ENCODE measurements at places on chromosomes 3 and 15.
A peak's percentile ranks its signal among the peaks of the same experiment; 100 is the strongest.

GRCh38 chr3:5002174-5002870 is 23.1 kb downstream of the BHLHE40 start:
- no peak for DNase-seq
- no peaks in the 10 kb centered on the region for H3K27me3 ChIP-seq
- H3K4me3 ChIP-seq, result no peak overlapping the region
- no peaks in the 10 kb centered on the region for H3K4me1 ChIP-seq
- H3K27ac ChIP-seq, result no peak overlapping the region
- H3K36me3 ChIP-seq, result no peaks in the 10 kb centered on the region

DNA sequence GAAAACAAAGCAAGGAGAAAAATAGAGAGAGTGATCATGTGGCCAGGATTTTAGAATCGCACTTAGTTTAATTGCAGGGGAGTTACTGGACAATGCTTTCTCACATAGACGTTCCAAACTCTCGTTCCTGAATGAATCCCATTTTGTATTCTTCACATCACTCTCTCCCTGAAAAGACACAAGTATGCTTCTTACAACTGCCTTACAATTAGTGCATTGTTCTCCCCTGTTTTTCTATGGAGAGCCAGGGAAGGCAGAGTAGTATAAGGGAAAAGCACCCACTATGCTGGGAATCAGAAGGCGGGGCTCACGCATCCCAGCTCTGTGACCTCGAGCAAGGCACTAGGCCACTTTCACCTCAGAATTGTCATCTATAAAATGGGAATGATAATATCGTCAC is 14.4 kb downstream of the TMOD2 start:
- no peaks in the 10 kb centered on the region for H3K4me1 ChIP-seq
- H3K27ac ChIP-seq, result peak overlapping the region; percentile 65
- DNase-seq, result no peak
- no peaks in the 10 kb centered on the region for H3K36me3 ChIP-seq
- no peaks in the 10 kb centered on the region for H3K27me3 ChIP-seq
- no peak overlapping the region for H3K4me3 ChIP-seq

DNA sequence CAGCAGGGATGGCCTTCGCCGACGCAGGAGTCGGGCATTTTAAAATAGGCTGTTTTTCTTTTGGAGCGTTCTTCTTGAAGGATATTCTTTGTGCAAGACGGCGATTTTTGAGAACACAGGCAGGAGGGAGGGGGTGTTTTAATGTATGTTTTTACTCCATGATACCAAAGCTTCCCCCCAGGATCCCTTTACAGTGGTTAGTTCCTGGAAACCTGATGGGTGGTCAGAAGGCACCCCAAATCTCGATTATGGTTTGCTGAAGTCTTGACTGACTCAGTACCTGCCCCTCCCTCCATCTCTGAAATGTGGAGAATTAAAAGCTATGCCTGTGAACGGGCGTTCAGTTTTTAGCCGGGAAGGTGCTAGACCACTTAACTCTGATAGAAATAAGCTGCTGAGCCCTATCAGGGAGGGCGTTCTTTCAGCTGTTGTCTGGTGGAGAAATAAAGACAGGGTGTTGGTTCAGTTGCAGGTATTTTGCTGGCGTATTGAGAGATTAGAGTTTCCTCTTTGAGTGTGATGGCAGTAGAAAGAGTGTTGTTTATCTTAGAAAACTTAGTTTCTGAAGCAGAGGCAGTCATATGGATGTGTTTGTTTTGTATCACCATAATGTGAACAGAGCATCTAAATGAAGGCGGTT is 3.4 kb downstream of the IGF1R start:
- no peaks in the 10 kb centered on the region for H3K27me3 ChIP-seq
- H3K36me3 ChIP-seq, result no peaks in the 10 kb centered on the region
- H3K4me3 ChIP-seq, result peak overlapping the region; percentile 80
- DNase-seq, result peak; percentile 4

DNA sequence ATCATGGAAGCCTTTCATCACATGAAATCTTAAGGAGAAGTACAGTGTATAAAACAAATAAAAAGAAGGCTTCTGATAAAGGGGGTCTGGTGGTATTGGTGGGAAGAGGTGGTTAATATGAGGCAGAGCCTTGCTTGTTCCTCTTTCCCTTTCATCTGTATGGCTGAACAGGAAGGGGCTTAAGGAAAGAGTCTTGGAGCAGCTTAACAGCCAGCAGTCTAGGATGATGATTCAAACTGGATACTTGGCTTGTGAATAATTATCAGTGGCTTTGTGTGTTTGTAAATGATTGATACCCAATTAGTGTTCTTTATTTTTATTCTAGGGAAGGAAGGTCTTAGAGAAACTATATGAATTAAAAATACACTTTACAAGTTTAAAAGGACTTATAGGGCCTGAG is 29.1 kb upstream of the TCAIM start:
- H3K27ac ChIP-seq, result no peak overlapping the region
- H3K27me3 ChIP-seq, result no peaks in the 10 kb centered on the region
- H3K4me1 ChIP-seq, result no peaks in the 10 kb centered on the region
- no peak overlapping the region for H3K4me3 ChIP-seq
- H3K36me3 ChIP-seq, result no peaks in the 10 kb centered on the region
- DNase-seq, result no peak

- no peak for DNase-seq
- no peaks in the 10 kb centered on the region for H3K4me1 ChIP-seq
- no peaks in the 10 kb centered on the region for H3K27me3 ChIP-seq
- no peak overlapping the region for H3K27ac ChIP-seq
- no peak overlapping the region for H3K4me3 ChIP-seq
Observed at GRCh38 chr3:174444391-174444790, 414.7 kb upstream of the NAALADL2 start.

- no peak overlapping the region for H3K27ac ChIP-seq
- no peak for DNase-seq
- peaks cover 16% of the 10 kb centered on the region for H3K36me3 ChIP-seq
- peaks cover 3% of the 10 kb centered on the region for H3K4me1 ChIP-seq
Observed at GRCh38 chr3:141511361-141511760, 24.5 kb downstream of the RASA2 start.

- no peaks in the 10 kb centered on the region for H3K4me1 ChIP-seq
- H3K27ac ChIP-seq, result no peak overlapping the region
- DNase-seq, result no peak
- H3K27me3 ChIP-seq, result no peaks in the 10 kb centered on the region
- H3K36me3 ChIP-seq, result peaks cover 97% of the 10 kb centered on the region
Observed at GRCh38 chr3:47002171-47003055, 22.9 kb downstream of the NBEAL2 start.

DNA sequence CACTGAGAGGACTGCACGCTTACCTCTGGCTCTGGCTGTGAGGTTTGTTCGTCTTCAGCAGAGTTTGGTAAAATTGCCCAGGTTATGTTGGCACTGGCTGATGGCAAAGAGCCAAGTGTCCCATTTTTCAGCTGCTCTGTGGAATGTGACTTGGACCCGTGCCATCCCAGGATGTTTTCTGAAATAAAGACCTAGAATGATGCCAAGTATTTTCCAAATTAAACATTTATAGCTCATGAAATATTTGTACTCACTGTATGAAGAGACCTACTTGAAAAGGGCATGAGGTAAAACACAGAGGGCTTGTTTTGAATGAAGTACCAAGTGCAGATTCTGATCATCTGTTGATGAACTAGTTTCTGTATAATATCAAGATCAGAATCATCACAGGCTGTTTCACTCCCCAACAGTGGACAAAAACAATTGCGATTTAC is 200.5 kb downstream of the STT3B start:
- no peaks in the 10 kb centered on the region for H3K27me3 ChIP-seq
- H3K36me3 ChIP-seq, result peaks cover 5% of the 10 kb centered on the region
- H3K4me3 ChIP-seq, result no peak overlapping the region

- DNase-seq, result no peak
- H3K4me3 ChIP-seq, result no peak overlapping the region
- no peak overlapping the region for H3K27ac ChIP-seq
- H3K4me1 ChIP-seq, result no peaks in the 10 kb centered on the region
Observed at GRCh38 chr3:28317438-28318022, 31.0 kb upstream of the ZCWPW2 start.

DNA sequence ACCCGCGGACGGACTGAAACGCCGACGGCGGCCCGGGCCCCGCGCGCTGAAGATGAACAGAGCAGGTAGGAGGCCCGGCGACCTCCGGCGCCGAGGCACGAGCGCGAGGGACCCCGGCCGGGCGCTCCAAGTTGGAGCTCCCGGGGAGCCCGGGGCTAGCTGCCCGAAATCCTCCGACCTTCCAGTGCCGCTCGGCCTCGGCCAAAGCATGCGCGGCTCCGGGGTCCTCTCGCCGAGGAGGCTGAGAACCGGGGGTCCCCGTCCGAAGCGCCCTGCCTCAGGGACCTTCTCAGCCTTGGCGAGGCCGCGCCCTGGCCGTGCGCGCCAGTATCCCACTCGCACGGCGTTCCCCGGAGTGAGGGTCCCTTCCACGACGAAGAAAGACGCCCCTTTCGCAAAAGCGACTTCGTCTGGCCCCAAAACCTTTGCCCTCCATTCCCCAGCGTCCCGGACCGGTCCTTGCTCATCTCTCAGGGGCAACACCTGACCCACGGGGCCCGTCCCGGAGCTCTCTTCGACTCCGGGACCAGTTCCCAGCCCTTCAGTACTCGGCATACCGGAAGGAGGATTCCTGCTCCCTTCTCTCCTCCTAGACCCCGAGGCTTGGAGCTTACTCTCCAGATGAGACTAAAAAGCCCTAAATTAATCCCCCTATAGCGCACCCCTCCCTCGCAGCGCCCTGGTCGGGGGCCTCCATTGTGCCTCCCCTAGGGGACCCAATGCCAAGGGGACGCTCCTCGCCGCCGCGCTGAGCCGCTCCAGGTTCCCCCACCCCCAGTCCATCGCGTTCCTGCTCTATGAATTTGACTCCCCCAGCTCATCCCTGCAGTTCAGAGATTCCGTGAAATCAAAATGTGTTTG is 7.7 kb upstream of the FGD5 start:
- no peaks in the 10 kb centered on the region for H3K36me3 ChIP-seq
- DNase-seq, result no peak
- peak overlapping the region; percentile 69 for H3K4me3 ChIP-seq
- peaks cover 12% of the 10 kb centered on the region for H3K27me3 ChIP-seq

GRCh38 chr15:65307978-65308377 is 3.5 kb downstream of the RNU5B-1 start:
- no peak overlapping the region for H3K27ac ChIP-seq
- DNase-seq, result no peak
- H3K4me3 ChIP-seq, result no peak overlapping the region
- H3K4me1 ChIP-seq, result no peaks in the 10 kb centered on the region
- no peaks in the 10 kb centered on the region for H3K36me3 ChIP-seq

GRCh38 chr3:78736863-78737262 is 1030.9 kb downstream of the ROBO1 start:
- no peaks in the 10 kb centered on the region for H3K36me3 ChIP-seq
- no peaks in the 10 kb centered on the region for H3K4me1 ChIP-seq
- no peak for DNase-seq
- no peak overlapping the region for H3K27ac ChIP-seq

- H3K27ac ChIP-seq, result peak overlapping the region; percentile 99
- H3K4me1 ChIP-seq, result peaks cover 24% of the 10 kb centered on the region
- H3K27me3 ChIP-seq, result no peaks in the 10 kb centered on the region
- H3K36me3 ChIP-seq, result no peaks in the 10 kb centered on the region
- no peak overlapping the region for H3K4me3 ChIP-seq
Observed at GRCh38 chr15:60399931-60400330, 2.1 kb upstream of the ANXA2 start.

DNA sequence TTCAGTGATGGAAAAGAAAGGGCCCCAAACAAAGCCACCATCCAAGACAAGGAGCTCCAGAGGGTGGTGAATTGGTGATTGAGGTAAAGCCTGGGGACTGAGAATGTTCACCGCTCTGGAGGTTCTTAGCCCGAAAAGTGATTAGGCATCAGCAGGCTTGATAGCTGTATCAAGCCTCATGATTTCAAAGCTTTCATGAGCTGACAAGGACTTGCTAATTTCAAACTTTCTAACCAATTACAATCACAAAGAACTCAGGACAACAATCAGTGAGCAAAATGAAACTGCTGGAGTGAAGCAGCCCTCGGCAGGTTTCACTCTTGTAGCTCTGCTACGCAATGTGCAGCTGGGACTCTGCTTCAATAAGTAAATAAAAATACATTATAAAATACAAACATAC is 391.3 kb downstream of the TIGIT start:
- no peak for DNase-seq
- H3K4me1 ChIP-seq, result no peaks in the 10 kb centered on the region
- H3K27ac ChIP-seq, result peak overlapping the region; percentile 81
- no peaks in the 10 kb centered on the region for H3K27me3 ChIP-seq

GRCh38 chr3:161644891-161645635 is 148.5 kb downstream of the OTOL1 start:
- DNase-seq, result no peak
- no peaks in the 10 kb centered on the region for H3K27me3 ChIP-seq
- H3K4me3 ChIP-seq, result no peak overlapping the region
- H3K4me1 ChIP-seq, result no peaks in the 10 kb centered on the region

GRCh38 chr3:18238746-18239331 is 186.3 kb downstream of the SATB1 start:
- H3K4me3 ChIP-seq, result no peak overlapping the region
- H3K36me3 ChIP-seq, result no peaks in the 10 kb centered on the region
- H3K4me1 ChIP-seq, result no peaks in the 10 kb centered on the region

- H3K27me3 ChIP-seq, result no peaks in the 10 kb centered on the region
- H3K27ac ChIP-seq, result no peak overlapping the region
- H3K4me3 ChIP-seq, result no peak overlapping the region
- DNase-seq, result no peak
- no peaks in the 10 kb centered on the region for H3K36me3 ChIP-seq
Observed at GRCh38 chr3:45776611-45777010, 19.7 kb downstream of the SLC6A20 start.

DNA sequence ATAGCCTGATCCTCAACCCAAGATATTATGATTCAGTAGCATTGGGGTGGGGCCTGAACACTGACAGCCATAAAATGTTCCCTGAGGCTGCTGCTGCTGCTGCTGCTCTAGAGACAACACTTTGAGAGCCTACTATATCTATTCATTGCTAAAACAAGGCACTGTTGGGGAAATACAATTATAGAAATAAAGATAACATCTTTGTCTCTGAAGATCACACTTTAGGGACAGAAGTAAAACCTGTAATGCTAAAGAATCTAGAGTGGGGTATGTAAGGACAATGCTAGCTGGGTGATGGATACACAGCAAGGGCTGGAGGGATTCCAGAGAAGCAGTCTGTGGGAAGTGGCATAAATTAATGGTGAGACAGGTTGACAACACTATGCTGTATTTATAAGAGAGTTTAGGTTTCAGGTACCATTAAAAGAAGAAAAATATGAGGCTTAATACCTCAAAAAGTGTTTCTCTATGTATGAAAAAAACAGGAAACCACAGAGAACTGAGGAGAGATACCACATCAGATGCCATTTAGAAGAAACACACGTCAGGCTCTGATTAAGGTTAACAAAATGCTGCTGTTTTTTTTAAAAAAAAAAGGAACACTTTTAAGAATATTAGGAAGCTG is 115.9 kb downstream of the CBLB start:
- H3K27me3 ChIP-seq, result no peaks in the 10 kb centered on the region
- H3K4me1 ChIP-seq, result peaks cover 11% of the 10 kb centered on the region
- H3K4me3 ChIP-seq, result no peak overlapping the region
- H3K36me3 ChIP-seq, result no peaks in the 10 kb centered on the region
- H3K27ac ChIP-seq, result peak overlapping the region; percentile 42
- no peak for DNase-seq

All from tibial nerve (tissue), 4 donors.